ENCODE measurements at places on chromosomes 4 and X. TPM values are rescaled to one million over a fixed set of nuclear protein-coding genes. Genes with fewer than 3 reads are reported as not detected.

Gene S100P
- total RNA-seq = 1.9 TPM

Gene ASB5
- total RNA-seq = not detected

Gene CXCL1
- total RNA-seq = not detected

DNA sequence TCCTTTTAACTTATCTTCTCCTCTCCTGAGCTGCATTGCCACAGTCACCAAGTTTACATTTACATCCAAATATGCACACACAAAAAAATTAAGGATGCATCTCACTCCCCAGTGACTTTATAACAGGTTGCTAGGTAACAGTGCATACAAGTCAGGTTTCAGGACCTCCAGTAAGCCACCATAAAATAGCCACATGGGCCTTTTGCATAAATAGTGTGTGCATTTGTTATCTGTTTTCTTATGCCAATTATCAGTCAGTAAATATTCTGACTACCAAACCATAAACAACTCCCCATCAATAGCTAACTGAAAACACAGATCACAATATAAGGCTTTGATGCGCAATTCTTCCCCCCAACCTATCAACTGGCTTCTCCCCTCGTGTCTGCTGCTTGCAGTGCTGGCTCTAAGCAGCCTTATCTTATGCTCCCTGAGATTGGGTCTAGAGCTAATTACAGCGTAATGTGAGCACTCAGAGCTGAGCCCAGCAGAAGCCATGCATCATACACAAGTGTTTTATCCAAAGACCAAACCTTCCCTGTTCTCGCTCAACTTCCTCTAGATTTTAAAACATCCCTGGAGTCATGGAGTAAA lies 55.4 kb downstream of the ZNF827 start:
- H3K27me3 ChIP-seq = no peaks in the 10 kb centered on the region
- no peak overlapping the region for H3K4me3 ChIP-seq
- H3K4me1 ChIP-seq = no peaks in the 10 kb centered on the region
- no peak for DNase-seq
- H3K27ac ChIP-seq = peak overlapping the region; percentile 49
- H3K36me3 ChIP-seq = peaks cover 25% of the 10 kb centered on the region

DNA sequence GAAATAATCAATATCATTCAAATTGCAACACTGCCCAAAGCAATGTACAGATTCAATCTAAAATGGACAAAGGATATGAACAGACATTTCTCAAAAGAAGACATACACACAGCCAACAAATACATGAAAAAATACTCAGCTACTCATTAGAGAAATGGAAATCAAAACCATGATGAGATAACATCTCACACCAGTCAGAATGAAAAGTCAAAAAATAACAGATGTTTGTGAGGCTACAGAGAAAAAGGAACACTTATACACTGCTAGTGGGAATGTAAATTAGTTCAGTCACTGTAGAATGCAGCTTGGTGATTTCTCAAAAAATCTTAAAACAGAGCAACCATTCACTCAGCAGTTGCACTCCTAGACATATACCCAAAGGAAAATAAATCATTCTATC lies 205.2 kb downstream of the DKK2 start:
- no peak for DNase-seq
- no peaks in the 10 kb centered on the region for H3K36me3 ChIP-seq
- H3K27ac ChIP-seq = no peak overlapping the region
- no peaks in the 10 kb centered on the region for H3K4me1 ChIP-seq

DNA sequence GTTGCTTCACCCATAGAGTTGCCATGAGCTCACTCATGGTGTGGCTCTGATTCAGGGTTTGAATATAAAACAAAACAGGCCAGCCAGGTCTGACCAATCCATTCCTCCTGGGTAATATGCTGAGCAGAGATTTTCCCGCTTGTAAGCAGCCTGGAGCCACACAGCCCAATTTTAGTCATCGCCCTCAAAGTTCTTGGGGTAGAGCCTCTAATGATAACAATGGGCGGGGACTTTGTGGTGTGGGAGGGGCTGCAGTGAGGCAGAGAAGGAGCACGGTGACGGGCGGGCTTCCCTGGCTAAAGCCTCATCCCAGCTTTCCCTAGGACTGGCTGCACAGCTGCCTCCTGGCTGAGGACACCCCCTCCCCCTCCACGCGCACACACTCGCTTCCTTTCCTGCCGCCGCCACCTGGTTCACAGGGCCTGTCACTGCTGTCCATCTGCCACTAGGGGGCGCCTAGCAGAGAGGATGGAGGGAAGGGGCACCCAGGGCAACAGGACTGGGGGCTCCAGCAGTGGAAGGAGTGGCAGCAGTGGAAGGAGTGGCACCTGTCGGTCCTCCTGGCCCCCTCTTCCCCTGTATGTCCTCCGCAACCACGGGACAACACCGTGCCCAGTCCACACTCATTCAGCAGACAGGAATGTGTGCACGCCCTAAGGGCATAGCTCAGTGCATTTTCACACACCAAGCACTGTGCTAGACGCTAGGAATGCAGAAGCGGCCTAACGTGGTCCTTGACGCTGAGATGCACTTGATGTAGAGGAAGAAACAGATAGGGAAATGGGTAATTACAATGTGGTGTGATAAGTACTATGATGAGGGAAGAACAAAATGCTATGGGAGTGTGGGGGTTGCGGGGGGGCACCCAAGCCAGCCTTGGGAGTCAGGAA lies 26.8 kb downstream of the PRPS1 start:
- peaks cover 7% of the 10 kb centered on the region for H3K4me1 ChIP-seq
- H3K27me3 ChIP-seq = no peaks in the 10 kb centered on the region
- no peak overlapping the region for H3K27ac ChIP-seq
- DNase-seq = peak; percentile 38
- H3K36me3 ChIP-seq = peaks cover 6% of the 10 kb centered on the region
- no peak overlapping the region for H3K4me3 ChIP-seq

GRCh38 chrX:71067712-71068043 lies 456 bp downstream of the SNX12 start:
- peak overlapping the region; percentile 96 for H3K27ac ChIP-seq
- H3K4me1 ChIP-seq = peaks cover 22% of the 10 kb centered on the region
- peaks cover 17% of the 10 kb centered on the region for H3K36me3 ChIP-seq
- H3K4me3 ChIP-seq = peak overlapping the region; percentile 98

- H3K27me3 ChIP-seq = peaks cover 2% of the 10 kb centered on the region
- DNase-seq = no peak
- no peak overlapping the region for H3K4me3 ChIP-seq
- no peaks in the 10 kb centered on the region for H3K36me3 ChIP-seq
- no peaks in the 10 kb centered on the region for H3K4me1 ChIP-seq
Measured at GRCh38 chr4:53861856-53862610, 202.4 kb downstream of the CHIC2 start.

DNA sequence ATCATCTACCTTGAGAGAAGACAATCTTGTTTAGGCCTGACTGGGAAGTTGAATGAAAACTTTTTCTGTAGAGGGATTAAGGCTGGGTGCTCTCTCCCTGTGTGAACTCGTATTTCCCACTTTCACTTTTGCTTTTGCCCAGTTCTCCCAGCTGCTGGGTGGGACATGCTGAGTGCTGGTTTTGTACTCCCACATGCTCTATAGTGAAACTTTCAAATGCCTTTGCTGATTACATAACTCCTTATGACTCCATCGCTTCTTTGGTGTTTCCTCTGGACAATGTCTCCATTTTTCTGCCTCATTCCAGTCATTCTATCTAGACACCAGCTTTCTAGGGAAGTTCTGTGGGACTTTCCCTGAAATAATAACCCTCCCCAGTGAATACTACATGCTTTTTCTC lies 100.5 kb downstream of the CLNK start:
- H3K4me1 ChIP-seq = peaks cover 20% of the 10 kb centered on the region
- H3K27ac ChIP-seq = no peak overlapping the region
- no peaks in the 10 kb centered on the region for H3K36me3 ChIP-seq

Gene MAGEA12
- total RNA-seq = not detected

Gene MAGEB17
- not detected for total RNA-seq

Gene DGKK
- not detected for total RNA-seq

GRCh38 chr4:117533501-117533900 lies 448.1 kb upstream of the TRAM1L1 start:
- no peaks in the 10 kb centered on the region for H3K4me1 ChIP-seq
- no peak overlapping the region for H3K4me3 ChIP-seq
- no peak for DNase-seq
- no peaks in the 10 kb centered on the region for H3K27me3 ChIP-seq
- H3K27ac ChIP-seq = no peak overlapping the region

Data from activated T-helper 1 cell treated with anti-CD3 and anti-CD28 coated beads, Interleukin-12 subunit alpha, Interleukin-12 subunit beta, Interleukin-2, Interleukin-4 antibody, amounts not matched to agents 30 ng/mL and 10 ng/mL and 1 ng/mL, durations not matched to agents 14 hours and 24 hours and 36 hours (primary cell).